ENCODE measurements at places on chromosomes 1 and 21.

- DNase-seq: no peak
Measured at GRCh38 chr21:24737296-24737850, 869.9 kb downstream of the MRPL39 start.

- no peak for DNase-seq
Measured at GRCh38 chr1:3240524-3241235, 171.7 kb downstream of the PRDM16 start.

- DNase-seq: no peak
Measured at GRCh38 chr21:38280454-38280853, 23.7 kb downstream of the KCNJ15 start.

DNA sequence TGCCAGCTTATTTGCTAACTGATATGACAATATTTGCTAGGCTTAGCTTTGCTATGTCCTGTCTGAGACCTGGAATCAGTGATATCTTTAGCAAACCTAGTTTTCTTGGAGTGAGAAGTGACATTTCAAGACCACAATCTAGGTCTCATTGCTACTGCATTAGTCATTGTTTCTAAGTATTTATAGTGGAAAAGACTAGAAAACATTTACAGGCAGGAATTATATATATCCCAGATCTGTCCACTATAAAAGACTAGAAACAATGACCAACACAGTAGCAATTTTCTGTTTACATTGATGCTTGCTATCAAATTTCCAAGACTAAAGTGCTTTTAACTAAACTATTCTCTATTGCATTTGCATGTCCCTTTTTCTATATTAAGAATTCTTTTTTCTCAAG is 5.0 kb upstream of the RGS18 start:
- DNase-seq: peak; percentile 46

DNA sequence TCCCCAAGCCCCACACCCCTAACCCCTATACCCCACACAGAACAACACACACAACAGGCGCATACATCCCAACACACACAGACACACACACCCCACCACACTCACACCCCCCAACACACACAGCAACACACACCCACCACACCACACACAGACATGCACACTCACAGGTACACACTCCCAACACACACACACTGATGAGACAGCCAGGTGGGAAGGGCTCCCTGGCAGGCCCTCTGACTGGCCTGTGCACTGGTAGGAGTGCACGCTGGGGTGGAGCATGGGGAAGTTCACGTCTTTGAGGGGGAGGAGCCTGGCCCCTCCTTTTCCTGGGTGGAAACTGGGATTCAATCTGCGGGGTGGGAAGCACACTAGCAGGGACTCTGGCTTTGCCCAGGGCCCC is 116.7 kb downstream of the RHOU start:
- no peak for DNase-seq

- DNase-seq: peak; percentile 19
Measured at GRCh38 chr21:33367309-33367973, 35.8 kb upstream of the IFNGR2 start.

- DNase-seq: peak; percentile 84
Measured at GRCh38 chr1:200738327-200738948, at the start of gene CAMSAP2. TSS of gene CAMSAP2 (plus strand) at chr1:200738893. CDS start at chr1:200739828, 935 bp downstream.

GRCh38 chr1:5340560-5341130 is 651.6 kb downstream of the NPHP4 start:
- no peak for DNase-seq

GRCh38 chr1:54615531-54616279 is 7.6 kb downstream of the FAM151A start:
- no peak for DNase-seq

DNA sequence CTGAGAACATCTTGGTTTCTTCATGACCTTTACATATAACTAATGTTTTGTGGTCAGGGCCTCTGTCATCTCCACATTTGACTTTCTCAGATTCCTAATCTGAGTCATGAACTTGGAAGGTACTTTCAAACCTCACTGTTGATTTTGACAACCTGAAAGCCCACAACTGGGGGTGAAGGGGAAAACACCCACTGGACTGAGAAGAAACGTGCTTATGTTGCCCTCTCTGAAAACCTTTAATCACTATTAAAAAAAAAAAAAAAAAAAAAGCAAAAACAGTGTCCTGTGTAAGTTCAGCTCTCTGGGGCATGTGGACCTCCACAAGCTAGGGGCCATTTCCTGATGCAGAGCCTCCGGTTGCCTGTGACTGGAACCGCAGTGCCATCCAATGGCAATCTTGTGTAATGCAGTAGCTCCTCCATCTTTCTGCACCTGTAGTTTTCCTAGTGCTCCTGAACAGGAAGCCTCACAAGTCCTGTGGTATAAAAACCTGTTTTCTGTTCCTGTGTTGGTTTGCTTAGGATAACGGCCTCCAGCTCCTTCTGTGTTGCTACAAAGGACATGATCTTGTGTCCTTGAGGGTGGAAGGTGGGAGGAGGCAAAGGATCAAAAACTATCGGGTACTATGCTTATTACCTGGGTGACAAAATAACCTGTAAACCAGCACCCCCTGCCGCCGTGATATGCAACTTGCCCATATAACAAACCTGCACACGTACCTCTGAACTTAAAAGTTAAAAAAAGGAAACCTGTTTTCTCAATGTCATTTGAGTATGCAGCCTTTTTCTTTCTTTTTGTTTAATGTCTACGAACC is 124.5 kb downstream of the ZNF648 start:
- peak; percentile 80 for DNase-seq

GRCh38 chr1:147534386-147534785 is 6.9 kb upstream of the BCL9 start:
- no peak for DNase-seq

DNA sequence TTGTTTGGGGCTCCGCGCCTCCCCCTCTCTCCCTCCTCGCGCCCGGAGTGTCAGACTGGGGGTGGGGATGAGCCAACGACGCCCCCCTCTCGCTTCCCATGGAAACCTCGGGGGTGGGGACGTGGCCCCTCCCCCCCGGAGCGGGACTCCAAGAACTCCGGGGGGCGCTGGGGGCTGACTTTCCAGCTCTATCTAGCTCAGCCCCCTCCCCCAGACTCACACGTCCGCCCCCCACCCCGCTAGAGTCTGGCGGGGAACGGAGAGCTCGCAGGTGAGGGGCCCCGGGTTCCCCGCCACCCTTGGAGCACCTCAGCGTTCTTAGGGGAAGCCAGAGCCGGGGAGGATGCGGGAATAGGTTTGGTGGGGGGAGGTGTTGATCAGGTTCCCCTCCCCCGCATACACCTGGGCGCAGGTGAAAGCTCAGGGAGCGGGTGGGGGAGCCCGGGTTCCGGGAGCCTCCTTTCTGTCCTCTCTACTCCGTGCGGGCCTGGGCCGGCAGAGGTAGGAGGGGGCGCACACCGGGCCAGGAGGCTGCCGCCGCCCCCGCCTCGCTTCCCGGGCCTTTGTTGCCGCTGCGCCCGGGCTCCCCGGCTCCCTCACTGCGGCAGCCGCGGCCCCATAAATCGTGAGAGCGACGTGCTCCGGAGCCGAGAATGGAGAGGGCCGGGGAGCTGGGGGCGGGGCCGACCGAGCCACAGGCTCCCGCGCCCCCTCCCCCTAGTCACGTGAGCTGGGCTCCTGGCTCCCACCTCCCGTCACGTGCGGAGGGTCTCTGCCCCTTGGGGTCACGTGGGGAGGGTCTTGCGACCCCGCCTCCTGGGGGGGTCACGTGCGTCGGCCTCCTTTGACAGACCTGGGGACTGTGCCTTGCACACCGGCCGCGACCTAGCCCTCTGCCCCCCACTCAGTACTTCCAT is 1.9 kb downstream of the EFNA3 start:
- DNase-seq: peak; percentile 43

- peak; percentile 27 for DNase-seq
Measured at GRCh38 chr1:175410560-175410959, 218.0 kb upstream of the KIAA0040 start.

DNA sequence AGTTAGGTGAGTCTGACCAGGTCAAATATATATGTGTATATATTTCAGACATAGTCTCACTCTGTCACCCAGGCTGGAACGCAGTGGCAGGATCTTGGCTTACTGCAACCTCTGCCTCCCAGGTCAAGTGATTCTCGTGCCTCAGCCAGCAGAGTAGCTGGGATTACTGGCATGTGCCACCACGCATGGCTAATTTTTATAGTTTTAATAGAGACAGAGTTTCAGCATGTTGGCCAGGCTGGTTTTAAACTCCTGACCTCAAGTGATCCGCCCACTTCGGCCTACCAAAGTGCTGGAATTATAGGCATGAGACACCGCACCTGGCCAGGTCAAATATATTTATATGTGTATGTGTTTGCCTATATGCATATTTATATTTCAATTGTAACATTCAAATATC is 581.5 kb upstream of the B3GALT2 start:
- no peak for DNase-seq

DNA sequence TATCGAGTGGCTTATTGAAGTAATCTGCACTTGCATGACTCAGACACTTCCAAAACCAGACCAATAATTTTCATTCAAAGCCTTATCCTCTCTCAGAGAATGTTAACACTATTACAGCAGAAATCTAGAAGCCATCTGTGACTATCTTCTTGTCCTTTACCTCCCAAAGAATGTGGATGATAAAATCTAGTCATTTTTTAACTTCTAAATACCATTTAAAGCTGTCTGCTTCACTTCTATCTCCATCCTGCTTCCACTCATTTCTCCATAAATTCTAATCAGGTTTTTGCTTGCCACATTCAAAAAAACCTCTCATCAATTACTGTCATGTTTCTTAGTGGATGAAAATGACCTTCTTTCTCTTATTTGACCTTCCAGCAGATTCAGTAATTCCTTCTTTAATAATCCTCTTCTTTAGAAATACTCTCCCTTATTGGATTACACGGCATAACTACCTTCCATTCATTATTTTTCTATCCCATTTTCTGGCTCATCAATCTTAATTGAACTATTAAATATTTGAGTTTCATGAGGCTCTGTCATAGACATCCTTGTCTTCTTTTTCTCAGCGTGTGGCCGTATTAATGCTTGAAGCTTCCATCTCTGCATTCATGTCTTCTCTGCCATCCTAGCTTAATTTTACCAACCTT is 1999.4 kb downstream of the MRPL39 start:
- DNase-seq: no peak

DNA sequence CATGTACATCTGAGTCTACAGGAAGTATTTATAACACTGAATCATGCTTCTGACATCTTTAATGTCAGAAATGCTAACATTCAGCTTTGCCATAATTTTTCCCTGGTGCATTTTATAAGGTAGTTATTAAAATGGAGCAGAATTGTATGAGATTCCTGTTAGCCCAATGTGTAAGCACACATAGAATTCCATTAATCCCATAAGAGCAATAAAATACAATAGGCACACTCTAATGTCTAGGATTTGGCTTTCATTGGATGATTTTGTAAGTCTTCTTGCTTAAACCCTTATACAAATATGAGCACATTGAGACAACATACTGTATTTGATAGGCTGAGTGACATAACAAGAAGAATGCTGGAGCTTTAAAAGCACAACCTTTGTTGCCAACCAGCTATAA is 256.4 kb downstream of the HMCN1 start:
- no peak for DNase-seq

DNA sequence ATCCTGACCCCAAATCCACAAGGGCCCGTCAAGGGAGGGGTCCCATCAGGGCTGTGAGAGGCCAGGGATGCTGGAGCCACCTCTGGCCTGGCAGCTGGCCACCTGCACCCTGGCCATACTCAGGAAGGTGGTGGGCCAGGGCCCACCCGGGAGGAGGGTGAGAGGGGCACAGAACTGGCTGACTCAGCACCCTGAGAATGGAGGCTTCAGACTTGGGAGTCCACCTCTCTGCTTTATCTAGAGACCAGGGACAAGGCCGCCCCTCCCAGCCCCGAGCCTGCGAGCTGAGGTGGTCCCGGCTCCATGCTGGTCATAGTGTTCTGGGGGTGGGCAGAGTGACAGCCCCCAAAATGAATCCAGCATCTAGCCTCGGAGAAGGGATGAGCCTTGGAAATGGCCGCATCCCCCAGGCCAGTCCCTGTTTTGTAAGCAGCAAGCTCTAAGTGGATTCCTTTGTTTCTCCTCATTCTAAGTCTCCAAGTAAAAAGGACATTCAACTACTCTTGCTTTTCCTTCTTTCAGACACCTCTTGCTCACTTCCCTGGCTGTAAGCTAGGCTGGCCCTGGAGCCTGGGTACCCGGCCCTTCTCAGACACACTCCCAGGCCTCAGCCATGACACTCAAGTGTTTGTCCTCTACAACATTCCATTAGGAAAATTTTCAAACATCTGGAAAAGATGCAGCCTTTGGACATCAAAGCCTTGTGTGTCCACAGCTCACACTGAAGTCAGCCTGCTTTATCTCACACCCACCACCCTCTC is 12.3 kb downstream of the WNT3A start:
- DNase-seq: no peak

- no peak for DNase-seq
Measured at GRCh38 chr1:41343790-41344699, 17.2 kb upstream of the FOXO6 start.

- peak; percentile 34 for DNase-seq
Measured at GRCh38 chr1:96565546-96565945, 156.0 kb upstream of the PTBP2 start.

GRCh38 chr1:180247580-180247979 is 17.5 kb downstream of the LHX4 start:
- DNase-seq: no peak

GRCh38 chr1:211183747-211184313 is 49.9 kb upstream of the KCNH1 start:
- DNase-seq: peak; percentile 19

- peak; percentile 58 for DNase-seq
Measured at GRCh38 chr1:157691285-157691920, 9.2 kb downstream of the FCRL3 start.
